ENCODE measurements at places on chromosomes 1 and 21.
A peak's percentile ranks its signal among the peaks of the same experiment; 100 is the strongest.

GRCh38 chr1:114156538-114157274 is 3.0 kb upstream of the SYT6 start:
- DNase-seq: no peak

GRCh38 chr1:35564037-35564883 is 6.7 kb downstream of the NCDN start:
- DNase-seq: peak; percentile 88

GRCh38 chr1:7469255-7469938 is 301.7 kb upstream of the VAMP3 start:
- DNase-seq: no peak

- DNase-seq: no peak
Observed at GRCh38 chr1:46084553-46085451, 47.6 kb downstream of the PIK3R3 start.

GRCh38 chr1:147812799-147813198 is 52.4 kb upstream of the GJA5 start:
- DNase-seq: no peak

- DNase-seq: no peak
Observed at GRCh38 chr1:155320252-155320651, 442 bp upstream of the RUSC1 start.

DNA sequence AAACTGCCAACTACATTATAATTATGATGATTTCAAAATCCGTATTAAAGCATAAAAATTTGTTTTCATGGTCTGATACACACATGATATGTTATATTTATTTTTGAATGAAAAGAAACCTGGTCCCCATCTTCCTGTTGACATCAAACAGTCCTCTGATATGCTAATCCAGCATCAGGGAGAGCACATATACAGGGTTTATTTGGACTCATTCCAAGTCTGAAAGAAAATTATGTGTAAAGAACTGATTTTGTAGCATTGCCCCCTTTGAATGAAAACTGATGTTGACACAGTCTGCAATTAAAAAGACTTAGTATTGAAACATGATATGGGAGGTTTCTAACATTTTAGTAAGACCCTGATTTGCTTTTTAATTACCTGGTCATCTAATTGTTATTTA is 119.4 kb downstream of the NEK7 start:
- DNase-seq: no peak

GRCh38 chr1:203597331-203598090 is 29.1 kb upstream of the ATP2B4 start:
- DNase-seq: no peak

GRCh38 chr1:201302163-201303152 is 19.2 kb downstream of the PKP1 start:
- DNase-seq: no peak

DNA sequence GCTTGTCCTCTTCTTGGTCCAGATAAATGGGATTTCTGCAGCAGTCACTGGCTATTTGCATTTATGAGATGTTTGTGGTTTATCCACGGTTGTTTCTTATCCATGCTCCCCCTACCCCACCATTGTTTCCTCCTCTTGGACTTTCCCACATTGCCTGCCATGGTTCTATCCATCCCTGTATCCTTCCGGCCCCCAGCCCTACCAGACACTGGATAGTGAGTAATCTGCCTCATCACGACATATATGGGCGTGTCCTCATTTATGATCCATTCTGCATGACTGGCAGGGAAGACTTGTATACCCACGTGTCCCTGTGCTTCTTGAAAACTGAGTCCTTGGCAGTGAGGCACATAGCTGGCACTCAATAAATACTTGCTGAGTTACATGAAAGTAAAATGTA is 40.1 kb downstream of the CACNA1S start:
- DNase-seq: no peak

GRCh38 chr1:170819781-170820180 is 115.6 kb upstream of the MROH9 start:
- DNase-seq: no peak

GRCh38 chr1:154870734-154871133 is 653 bp upstream of the KCNN3 start:
- no peak for DNase-seq

DNA sequence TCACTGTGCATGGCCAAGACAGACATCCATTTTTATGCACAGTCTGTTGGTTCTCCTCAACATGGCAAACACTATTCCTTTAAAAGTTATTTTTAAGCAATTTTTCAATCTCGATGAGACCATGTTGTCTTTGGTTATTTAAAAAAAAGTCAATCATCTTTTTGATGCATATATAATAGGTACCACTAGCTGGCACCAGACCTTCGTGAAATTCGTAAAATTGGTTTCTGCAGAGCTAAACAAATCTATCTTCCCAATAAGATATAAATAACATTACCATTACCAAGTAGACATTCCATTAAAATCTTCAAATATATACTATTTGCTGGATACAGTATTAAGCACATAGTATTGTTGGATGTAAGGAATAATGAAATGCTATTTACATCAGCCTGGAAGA is 220.0 kb upstream of the GREM2 start:
- DNase-seq: no peak

GRCh38 chr1:221188458-221188857 is 309.2 kb downstream of the HLX start:
- DNase-seq: no peak

DNA sequence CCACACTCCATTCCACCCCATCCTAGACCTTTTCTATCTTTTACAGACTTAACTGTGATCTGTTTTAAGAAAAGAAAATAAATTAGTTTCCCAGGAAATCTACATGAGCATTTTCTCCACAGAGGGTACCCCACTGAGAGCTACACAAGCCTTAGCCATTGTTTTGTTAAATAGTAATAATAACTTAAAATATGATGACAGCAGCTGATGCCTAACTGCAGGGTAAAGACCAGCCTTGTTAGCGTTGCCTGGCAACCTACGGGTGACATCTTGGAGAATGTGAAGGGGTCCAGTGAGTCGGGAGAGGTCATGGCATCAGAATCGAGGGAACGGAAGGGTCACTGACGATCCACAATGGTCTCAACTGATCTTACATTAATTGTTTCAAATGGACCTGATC is 233.2 kb upstream of the PBX1 start:
- no peak for DNase-seq

- no peak for DNase-seq
Observed at GRCh38 chr1:245693941-245694752, 539.4 kb downstream of the KIF26B start.

DNA sequence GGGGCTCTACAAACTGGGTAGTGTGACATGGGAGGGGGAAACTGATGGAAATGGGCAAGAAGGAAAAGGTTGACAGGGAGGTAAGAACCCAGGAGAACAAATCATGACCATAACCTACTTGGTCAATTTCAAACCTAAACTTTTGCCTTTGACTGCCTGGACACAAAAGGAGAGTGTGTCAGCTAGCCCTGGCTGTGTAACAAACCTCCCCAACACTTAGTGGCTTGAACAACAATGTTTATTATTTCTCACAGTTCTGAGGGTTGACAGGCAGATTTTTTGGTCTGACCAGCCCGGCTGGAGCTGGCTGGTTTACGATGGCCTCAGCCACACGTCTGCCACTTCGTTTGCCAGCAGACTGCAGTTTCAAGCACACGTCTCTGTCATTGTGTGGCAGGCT is 92.5 kb downstream of the WDR4 start:
- DNase-seq: no peak

- DNase-seq: no peak
Observed at GRCh38 chr1:2133879-2134215, 60.7 kb downstream of the FAAP20 start.

DNA sequence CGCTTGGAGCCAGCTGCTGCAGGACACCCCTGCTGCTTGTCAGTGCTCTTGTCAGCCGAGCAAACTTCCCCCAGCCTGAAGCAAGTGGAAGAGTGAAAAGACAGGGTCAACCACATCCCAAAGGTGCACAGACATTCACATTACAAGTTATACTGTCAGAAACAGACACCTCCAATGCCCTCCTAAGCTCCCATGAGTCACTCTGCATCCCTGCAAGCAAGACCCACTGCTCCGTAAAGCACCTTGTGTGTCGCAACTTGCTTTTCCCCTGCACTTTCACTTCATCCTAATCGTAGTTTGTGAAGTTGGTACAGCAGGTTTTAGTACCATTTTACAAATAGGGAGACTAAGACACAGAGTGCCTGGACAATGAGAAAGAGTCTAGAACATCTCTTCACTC is 51.1 kb downstream of the KCNH1 start:
- no peak for DNase-seq

GRCh38 chr1:39328095-39328494 is 123.6 kb downstream of the MACF1 start:
- DNase-seq: no peak

- DNase-seq: no peak
Observed at GRCh38 chr1:48036710-48037355, 39.6 kb upstream of the TRABD2B start.

DNA sequence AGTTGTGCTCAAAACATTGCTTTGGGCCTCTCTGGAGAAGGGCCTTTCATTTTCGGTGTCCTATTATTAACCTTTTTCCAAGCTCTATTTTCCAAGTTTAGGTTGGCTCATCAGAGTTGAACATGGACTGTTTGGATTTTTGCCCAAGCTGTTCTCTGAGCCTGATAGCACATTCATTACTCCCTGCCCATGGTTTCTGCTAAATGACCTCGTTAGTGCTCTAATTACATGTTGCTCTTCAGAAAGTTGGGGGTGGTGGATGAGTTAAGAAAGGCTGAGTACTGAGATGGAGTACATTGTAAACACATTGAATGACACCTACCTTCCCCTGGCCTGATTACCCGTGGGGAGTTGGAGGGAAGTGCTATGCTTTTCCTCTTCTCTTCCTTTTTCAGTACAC is 38.9 kb downstream of the LMO4 start:
- no peak for DNase-seq
